IPS-NIHi11 (cell line): ENCODE measurements at places on chromosomes 5 and 9.

GRCh38 chr9:87259543-87260518 is 237.8 kb upstream of the DAPK1 start:
- DNase-seq, result no peak

- DNase-seq, result no peak
Measured at GRCh38 chr9:134301387-134302129, 24.7 kb upstream of the RXRA start.

GRCh38 chr9:5552301-5552700 is 42.0 kb downstream of the PDCD1LG2 start:
- no peak for DNase-seq

- DNase-seq, result no peak
Measured at GRCh38 chr5:52731274-52732027, 56.3 kb upstream of the ITGA1 start.

DNA sequence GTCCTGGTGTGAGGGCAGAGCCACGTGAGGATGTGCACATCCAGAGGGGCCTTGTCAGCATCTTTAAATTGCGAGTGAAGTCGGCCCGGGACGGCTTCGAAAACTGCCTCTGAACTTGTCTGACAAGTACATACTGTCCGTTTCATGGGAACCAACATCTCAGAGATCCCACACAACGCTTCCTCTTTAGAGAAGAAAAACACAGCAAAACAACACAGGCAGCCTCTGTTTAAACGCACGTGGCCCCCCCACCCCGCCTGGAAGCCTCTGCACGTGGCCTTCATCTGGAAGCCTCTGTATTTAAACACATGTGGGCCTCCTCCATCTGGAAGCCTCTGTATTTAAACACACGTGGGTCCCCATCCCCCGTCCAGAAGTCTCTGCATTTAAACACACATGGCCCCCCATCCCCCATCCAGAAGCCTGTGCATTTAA is 29.2 kb downstream of the CEP72 start:
- no peak for DNase-seq

GRCh38 chr5:96963267-96963666 is 27.4 kb downstream of the LNPEP start:
- DNase-seq, result no peak

- DNase-seq, result no peak
Measured at GRCh38 chr9:104269996-104270963, 176.2 kb downstream of the SMC2 start.

DNA sequence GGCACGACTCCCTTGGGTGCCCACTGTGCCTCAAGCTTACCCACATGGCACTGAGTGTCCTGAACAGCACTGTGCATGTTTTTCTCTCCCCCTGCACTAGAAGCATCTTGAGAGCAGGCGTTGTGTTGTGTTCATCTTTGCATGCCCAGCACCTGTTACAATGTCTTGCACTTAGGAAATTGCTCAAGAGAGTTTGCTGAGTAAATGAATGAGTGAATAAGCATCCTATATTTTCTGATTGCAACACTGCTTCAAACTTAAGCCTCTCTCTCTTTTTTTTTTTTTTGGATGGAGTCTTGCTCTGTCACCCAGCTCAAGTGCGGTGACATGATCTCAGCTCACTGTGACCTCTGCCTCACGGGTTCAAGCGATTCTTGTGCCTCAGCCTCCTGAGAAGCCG is 94.5 kb downstream of the LMNB1 start:
- DNase-seq, result no peak

DNA sequence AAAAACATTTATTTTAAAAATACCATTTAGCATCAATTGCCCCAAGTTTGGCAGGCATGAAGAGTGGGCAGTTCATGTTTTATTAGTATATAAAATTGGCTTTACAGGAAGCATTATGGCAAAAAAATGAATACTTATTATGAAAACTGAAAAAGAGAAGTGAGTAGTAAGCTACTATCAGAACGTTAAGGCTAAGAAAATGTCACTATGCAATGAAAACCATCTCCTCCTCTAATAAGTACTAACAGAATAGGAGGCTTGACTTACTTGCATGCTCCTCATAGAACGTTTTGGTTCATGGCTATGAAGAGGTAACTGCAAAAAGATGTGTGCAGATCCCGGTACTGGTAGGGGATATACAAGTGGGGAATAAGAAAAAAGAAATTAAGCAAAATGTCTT is 23.6 kb downstream of the TICAM2 start:
- DNase-seq, result no peak

- no peak for DNase-seq
Measured at GRCh38 chr9:14159440-14160216, 154.3 kb downstream of the NFIB start.

- no peak for DNase-seq
Measured at GRCh38 chr5:75610201-75610600, 1.1 kb upstream of the ANKDD1B start.

DNA sequence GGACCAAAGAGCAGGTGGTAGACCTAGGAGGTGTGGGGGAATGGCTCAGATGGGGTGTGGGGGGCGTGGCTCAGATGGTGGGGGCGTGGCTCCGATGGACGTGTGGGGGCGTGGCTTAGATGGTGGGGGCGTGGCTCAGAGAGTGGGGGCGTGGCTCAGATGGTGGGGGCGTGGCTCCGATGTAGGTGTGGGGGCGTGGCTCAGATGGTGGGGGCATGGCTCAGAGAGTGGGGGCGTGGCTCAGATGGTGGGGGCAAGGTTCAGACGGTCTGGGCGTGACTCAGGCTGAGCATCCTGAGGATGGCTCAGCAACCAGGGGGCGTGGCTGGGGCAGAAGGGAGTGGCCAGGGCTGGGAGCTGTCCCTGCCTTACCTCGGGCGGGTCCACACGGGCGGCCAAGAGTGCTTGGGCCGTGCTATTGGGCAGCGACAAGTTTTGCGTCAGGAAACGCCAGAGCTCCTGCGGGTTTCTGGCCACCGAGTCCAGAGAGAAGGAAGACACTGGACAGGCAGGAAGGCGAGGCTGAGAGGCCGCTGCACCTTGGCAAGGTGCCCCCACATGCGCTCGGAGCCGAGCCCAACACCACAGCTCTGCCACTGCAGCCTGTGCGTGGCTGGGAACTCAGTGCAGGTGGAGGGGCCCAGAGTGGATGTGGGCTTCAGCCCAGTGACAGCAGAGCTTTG is 5.9 kb downstream of the ABCA2 start:
- DNase-seq, result peak; percentile 93

- no peak for DNase-seq
Measured at GRCh38 chr9:13266167-13266566, 13.3 kb downstream of the MPDZ start.

DNA sequence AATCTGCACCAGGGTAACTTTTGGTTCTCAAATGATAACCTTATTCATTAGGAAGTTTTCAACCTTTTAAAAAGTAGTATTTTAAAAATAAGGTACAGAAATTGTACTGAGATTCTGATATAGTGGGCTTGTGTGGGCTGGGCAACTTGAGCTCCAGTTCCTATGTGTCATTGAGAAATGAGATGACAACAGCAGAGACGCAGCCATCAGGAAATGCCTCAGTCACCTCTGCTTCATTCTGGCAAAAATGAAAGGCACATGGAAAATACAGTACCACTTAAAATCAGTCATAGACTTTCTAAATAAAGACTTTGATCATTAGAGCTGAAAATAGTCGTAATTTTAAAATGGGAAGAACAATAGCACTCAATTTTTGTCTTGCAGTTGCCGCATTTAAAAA is 480.2 kb downstream of the PLK2 start:
- no peak for DNase-seq

DNA sequence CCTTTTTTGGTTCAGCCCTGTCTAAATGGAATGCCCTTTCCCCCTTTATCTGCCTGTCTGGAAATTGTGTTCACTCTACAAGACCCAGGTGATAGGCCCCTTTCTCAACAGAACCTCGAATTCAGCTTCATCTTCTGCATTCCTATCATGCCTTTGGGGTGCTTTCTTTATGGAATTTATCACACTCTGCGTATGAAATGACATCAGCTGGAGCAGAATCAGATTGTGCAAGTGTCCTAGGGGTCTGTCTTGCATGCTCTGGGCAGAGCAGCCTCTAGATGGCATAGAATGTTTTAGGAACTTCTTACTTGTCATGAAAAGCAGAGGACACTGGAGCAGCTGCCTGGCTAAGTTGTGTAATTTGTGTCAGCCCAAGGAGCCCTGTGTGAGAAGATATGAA is 84.9 kb downstream of the ISL1 start:
- DNase-seq, result no peak

DNA sequence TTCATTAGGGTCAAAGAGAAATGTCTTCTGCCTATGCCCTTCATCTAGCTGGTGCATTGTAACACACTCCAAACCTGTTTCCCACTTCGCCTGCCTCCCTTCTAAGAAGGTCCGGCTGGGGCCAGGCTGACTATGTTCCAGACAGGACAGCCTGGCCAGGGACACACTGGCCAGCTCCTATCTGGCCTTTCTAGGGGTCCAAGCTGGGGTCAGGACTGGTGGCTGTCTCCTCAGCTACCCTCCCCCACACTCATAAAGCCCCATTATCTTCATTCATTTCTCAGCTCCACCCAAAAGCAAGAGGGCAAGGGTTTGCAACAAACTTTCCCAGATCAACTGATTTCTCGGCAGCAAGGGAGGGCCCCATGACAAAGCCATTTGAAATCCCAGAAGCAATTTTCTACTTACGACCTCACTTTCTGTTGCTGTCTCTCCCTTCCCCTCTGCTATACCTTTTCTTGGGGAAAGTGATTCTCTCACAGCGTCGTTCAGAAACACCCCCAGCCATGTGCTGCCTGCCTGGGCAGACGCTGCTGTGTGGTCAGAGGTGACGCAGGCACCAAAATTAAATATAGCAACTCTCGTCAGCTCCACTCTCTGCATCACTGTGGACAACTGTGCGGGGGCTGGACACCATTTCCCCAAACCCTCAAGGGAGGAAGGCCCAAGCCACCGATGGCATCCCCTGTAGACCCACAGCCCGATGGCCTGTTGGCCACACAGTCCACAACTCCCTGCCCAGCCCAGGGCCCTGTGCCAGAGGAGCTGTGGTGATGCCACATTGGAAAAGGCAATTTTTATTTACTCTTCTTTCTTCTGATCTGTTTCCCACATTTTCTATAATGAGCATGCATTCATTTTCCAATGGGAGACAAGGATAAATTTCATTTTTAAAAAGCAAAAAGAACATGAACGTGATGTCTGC is 6.1 kb downstream of the IL13 start:
- DNase-seq, result no peak
